Bone marrow (tissue), 2 donors: ENCODE measurements at places on chromosomes 3 and 15.

- DNase-seq, result no peak
These were observed 8.3 kb downstream of the STOML1 start for GRCh38 chr15:73983773-73984172.

DNA sequence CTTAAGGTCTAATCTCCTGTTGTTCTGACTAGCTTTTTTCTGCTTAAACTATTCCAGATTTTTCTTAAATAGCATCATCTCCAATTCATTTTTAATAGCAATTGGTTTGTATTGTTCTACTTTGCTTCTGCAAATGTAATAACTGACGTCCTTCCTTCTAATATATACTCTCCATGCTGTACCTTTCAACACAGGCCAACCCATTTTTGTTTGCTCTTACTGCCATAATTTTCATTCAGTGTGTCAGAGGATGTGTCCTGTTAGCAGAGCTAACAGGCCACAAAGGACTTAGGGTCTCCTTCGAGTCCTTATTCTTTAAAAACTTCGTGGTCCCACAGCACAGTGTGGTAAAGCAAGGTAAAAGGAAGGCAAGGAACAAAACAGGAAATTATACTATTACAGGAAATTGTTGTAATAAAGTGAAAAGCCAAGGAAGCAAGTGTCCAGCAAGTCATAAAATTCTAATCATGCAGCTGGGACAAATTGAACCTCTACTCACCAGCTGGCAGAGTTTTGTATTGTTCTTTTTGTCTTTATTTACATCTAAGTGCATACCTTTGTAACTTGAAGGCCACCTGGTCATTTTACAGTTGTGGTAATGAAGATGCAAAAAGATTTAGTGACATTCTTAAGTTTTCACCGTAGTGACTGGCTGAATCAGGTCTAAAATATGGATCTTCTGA, 64.9 kb upstream of the ZBTB20 start:
- no peak for DNase-seq

DNA sequence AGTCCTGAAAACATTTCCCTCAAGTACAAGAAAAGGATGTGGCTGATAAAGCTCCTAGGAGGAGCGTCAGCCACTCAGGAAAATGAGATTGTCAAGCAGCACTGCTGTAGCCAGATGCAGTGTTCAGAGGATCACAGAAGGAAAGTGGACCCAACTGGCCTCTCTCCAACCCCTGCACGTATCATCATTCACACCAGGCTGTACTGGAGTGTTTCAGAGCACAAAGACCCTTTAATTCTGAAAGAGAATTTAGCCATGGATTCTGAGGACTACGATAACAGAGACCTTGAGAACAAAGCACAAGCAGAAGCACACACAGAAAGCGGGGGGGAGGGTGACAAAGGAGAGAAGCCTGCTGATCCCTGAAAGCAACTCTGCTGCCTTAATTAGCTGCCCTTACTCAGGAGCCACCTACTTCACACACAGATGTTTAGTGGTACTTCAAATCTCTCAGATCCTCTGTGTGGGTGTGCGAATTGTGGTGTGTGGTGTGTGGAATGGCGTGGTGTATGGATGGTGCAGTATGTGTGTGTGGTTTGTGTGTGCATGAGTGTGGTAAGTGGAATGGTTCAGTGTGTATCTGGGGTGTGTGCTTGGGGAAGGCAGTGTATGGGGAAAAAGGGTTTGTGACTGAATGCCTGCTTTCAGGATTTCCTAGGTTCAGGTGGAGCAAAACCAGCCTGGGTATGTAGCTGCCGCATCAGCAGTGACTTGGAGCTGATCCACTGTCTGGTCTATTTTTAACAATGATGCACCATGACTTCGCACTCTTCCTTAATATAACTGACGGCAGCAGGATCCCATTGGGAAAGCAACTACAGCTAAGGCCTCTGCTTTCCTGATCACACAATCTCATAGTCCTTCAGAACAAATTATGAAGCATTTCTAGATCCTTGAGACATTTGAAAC, 192.5 kb downstream of the RSL24D1 start:
- no peak for DNase-seq

DNA sequence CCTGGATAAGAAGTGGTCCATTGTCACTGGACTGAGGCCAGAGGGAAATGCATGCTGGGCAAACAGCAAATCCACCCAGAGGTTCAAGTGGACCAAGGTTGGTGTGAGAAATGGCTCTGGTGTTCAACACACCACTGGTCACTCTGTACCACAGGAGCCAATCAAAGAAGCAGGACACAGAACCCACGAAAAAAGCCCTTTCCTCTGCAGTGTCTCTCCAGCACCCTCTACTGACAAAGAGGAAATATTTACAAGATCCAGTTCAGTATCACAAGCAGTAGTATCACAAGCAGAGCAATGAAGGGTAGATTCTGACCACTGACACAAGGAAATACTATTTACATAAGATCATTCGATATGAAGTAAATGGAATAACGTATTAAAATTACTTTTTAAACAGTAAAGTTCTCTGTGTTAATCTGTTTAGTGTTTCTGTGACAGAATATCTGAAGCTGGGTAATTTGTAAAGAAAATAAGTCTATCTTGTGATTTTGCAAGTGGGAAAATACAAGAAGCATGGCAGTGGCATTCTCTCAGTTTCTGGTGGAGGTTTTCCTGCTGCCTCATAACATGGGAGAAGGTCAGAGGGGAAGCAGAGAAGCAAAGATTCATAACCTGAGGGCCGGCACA, 390.7 kb downstream of the EFHB start:
- DNase-seq, result no peak

GRCh38 chr15:61025308-61025707, 203.8 kb downstream of the RORA start:
- no peak for DNase-seq

GRCh38 chr15:38854506-38854905, 289.9 kb upstream of the RASGRP1 start:
- DNase-seq, result no peak

GRCh38 chr15:63371297-63371918, 10.2 kb downstream of the CA12 start:
- no peak for DNase-seq

DNA sequence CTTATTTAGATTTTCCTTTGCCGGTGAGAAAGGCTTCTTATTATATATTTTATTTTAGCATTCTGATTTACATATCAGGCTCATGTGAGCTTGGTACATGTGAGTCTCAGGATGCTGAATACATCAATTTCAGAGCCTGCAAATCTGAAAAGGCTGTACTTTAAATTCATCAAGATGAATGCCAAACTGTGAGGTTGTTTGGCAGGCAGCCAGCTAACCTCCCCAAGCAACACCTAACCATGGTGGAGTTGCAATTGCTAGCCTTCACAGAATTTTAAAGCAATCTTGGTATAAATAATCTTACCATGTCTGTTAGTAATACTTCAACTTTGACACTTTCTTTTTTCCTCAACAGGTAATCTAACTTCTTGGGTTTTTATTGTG, 252.5 kb downstream of the CDIN1 start:
- DNase-seq, result no peak

DNA sequence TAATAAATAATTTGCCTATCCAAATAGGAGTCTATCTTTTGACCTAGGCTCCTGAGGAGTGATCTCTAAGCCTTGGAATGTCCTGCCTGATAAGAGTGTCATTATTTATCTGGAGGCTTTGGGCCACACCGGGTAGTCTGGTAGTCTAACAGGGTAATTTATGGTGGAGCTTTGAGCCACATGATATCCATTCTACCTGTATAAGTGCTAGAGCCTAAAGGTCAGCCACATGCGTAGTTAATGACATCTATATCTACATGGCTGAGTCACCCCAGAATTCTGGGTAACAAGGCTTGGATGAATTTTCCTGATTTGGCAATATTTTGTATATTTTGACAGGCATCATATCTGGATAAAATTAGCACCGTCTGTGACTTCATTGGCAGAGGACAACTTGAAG, 681.4 kb downstream of the MCTP2 start:
- DNase-seq, result no peak

GRCh38 chr3:132629928-132630327, 29.7 kb downstream of the ACAD11 start:
- DNase-seq, result no peak

DNA sequence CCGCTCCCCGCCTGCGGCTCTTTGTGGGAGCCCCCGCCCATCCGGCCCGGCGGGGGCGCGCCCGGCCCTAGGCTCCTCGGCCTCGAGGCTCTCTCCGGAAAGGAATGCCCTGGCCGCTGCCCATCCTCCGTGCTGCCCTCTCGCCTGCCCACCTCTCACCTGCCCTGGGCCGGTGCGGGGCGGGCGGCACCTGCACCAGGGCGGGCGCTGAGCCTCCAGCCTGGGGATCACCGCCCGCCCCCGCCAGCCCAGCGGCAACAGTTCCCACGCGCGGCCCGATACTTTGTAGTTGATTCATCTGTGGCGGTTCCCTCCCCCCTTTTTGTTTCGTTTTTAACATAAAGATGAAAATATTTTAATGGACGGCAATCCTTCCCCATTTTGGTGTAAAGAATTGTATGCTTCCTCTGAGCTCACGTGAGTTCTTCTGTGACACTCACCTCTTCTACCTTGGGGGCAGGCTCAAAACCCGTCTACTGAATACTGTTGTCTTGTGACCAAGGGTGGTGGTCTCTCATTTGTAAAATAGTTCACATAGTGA, 1.9 kb downstream of the KLF13 start:
- DNase-seq, result peak; percentile 71

GRCh38 chr3:161630794-161631193, 134.2 kb downstream of the OTOL1 start:
- no peak for DNase-seq
